ENCODE measurements at places on chromosomes 16 and 17. TPM values are rescaled to one million over a fixed set of nuclear protein-coding genes. Genes with fewer than 3 reads are reported as not detected.
A peak's percentile ranks its signal among the peaks of the same experiment; 100 is the strongest.

GRCh38 chr17:45224671-45225050, 3.0 kb downstream of the FMNL1 start:
- no peak for DNase-seq

DNA sequence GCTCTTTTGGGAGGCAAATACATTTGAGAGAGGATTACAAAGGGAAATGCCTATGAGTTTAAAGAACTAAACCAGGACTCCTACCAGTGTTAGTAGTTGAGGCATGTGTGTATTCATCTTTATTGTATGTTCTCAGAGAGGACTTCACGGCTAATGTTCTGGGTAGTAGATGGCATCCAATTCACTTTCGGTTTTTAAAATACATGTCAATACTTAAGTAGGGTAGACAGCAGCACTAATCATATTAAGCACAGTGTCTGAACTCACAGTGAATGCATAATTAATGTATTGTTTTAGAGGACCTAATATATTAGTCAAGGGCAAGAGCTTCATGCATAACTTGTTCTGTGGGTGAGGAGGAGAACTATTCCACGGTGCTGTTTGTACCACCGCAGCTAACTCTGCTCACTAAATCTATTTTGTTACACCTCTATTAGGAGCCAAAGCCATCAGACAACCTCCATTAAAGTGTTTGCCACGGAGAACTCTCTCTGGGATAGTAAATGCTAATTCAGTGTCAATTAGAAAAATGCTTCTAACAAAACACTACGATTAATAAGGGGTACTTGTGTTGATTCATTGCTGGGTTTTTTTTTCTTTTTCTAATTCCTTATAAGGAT, 56.3 kb downstream of the COX10 start:
- DNase-seq = no peak

GRCh38 chr16:56190048-56190676, 1.1 kb upstream of the GNAO1 start:
- no peak for DNase-seq

DNA sequence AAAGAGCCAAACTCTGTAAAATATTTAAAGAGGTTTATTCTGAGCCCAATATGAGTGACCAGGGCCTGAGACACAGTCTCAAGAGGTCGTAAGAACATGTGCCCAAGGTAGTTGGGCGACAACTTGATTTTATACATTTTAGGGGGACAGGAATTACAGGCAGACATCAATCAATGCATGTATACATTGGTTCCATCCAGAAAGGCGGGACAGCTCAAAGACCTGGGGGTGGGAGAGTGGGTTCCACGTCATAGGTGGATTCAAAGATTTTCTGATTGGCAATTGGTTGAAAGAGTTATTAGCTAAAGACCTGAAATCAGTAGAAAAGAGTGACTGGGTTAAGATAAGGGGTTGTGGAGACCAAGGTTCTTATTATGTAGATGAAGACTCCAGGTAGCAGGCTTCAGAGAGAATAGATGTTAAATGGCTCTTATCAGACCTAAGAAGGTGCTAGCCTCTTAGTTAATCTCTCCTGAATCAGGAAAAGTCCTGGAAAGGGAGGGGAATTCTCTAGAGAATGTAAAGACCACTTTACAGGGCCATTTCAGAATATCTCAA, 32.4 kb downstream of the HSBP1 start:
- DNase-seq = peak; percentile 70

OR3A3 gene
- total RNA-seq = not detected

CD300E gene
- not detected for total RNA-seq

LGALS9C gene
- total RNA-seq = not detected

SLFN12L gene
- not detected for total RNA-seq
